Body of pancreas (tissue), 4 donors: ENCODE measurements at places on chromosomes 5 and 9. TPM values are rescaled to one million over a fixed set of nuclear protein-coding genes. Genes with fewer than 3 reads are reported as not detected.

GRCh38 chr5:109038209-109038840 is 290.6 kb downstream of the FER start:
- no peak overlapping the region for H3K27ac ChIP-seq
- H3K27me3 ChIP-seq: no peaks in the 10 kb centered on the region
- no peak for DNase-seq
- no peaks in the 10 kb centered on the region for H3K4me1 ChIP-seq
- H3K36me3 ChIP-seq: no peaks in the 10 kb centered on the region

DNA sequence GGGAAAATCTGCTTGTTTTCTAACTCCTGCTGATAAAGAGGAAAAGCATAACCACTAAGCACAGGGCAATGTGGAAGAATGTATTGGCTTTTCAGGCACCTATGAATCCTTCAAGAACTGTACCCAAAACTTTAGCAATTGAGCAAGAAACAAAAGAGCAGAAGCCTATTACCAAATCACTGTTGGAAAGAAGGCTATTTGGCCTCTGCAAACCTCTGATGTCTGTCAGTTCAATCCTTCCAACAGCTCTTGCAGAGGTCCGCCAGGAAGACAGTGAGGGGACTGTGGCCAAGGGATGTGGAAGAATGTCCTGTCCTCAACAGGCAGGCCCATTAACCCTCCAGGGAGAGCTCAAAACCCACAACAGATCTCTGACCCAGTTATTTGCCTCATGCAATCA is 328.6 kb downstream of the ENC1 start:
- H3K27ac ChIP-seq: no peak overlapping the region
- no peaks in the 10 kb centered on the region for H3K27me3 ChIP-seq
- H3K4me1 ChIP-seq: no peaks in the 10 kb centered on the region
- H3K36me3 ChIP-seq: no peaks in the 10 kb centered on the region
- DNase-seq: peak; percentile 17

LRRC70 gene
- total RNA-seq: 0.99 TPM

DNA sequence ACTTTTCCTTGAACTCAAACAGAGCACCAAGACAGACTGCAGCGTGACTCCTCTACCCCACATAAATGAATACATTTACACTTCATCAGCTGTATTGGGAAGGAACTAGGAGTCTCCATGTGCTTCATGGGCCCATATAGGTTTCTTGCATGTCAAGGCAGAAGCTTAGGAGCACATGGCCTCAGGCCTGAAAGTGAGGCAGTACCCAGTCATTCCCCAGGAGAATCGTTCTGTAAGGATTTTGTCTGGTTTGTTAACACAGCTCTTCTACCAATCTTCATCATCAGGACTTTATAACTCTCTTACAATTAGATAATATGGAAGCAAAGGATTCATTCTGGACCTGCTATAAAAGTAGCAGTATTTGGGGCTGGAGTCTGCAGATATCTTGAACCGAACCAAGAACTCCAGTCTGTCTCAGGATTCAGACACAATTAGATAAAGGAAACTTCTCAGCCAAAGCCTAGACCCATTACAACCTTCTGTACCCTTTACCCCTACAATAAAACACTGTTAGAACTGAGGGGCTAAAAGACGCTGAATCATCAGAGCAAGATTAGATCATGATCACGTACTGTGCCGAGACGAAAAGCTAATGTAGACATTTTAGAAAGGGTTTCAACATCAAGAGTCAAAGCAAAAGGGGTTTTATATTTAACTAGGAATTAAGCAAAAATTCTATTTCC is 385.5 kb upstream of the SLC30A5 start:
- no peaks in the 10 kb centered on the region for H3K27me3 ChIP-seq
- H3K4me3 ChIP-seq: no peak overlapping the region
- H3K27ac ChIP-seq: no peak overlapping the region
- no peaks in the 10 kb centered on the region for H3K4me1 ChIP-seq
- no peaks in the 10 kb centered on the region for H3K36me3 ChIP-seq

DNA sequence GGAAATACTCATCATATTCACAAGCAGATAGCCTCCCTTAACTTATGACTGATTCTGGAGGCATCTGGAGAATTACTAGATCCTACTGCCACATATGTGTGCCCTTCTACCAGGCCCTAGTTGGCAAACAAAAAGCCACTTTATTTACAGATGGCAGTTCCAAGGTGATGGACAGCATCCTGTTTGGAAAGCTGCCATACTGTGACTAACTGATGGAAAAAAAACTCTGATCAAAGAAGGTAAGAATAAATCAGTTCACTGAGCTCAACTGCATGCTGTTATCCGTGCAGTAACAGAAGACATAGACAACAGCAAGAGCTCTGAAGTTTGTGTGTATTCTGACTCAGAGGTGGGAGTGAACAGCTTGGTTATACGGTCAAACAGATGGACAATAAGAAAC is 279.8 kb upstream of the POU5F2 start:
- no peak overlapping the region for H3K27ac ChIP-seq
- H3K4me3 ChIP-seq: no peak overlapping the region
- DNase-seq: peak; percentile 20
- H3K36me3 ChIP-seq: no peaks in the 10 kb centered on the region
- peaks cover 4% of the 10 kb centered on the region for H3K4me1 ChIP-seq

- no peaks in the 10 kb centered on the region for H3K4me1 ChIP-seq
- no peak for DNase-seq
- no peak overlapping the region for H3K27ac ChIP-seq
- no peaks in the 10 kb centered on the region for H3K27me3 ChIP-seq
- no peaks in the 10 kb centered on the region for H3K36me3 ChIP-seq
These were observed 401.1 kb upstream of the RGMB start for GRCh38 chr5:98372351-98372750.

- H3K4me3 ChIP-seq: no peak overlapping the region
- H3K27ac ChIP-seq: no peak overlapping the region
- peaks cover 62% of the 10 kb centered on the region for H3K4me1 ChIP-seq
- H3K36me3 ChIP-seq: no peaks in the 10 kb centered on the region
These were observed 5.5 kb downstream of the NEK6 start for GRCh38 chr9:124263213-124263612.

DNA sequence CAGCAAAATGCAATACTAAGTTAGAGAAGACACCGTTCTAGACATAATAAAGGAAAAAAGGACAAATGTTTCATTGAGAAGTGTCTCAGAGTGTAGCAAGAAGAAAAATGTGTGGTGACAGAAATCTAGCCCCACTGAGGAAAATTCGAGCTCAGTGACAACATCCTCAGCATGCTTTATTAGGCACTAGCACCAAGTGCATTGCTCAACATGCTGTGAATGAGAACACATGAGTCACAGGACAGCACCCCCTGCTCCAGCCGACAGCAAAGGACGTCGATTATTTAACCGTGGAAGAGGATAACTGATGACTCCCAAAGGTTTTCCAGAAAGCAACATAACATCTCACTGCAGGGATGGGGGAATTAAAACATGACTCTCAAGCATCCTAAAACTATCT is 182.7 kb downstream of the GNAQ start:
- H3K4me3 ChIP-seq: no peak overlapping the region
- DNase-seq: peak; percentile 68
- H3K36me3 ChIP-seq: no peaks in the 10 kb centered on the region
- no peaks in the 10 kb centered on the region for H3K27me3 ChIP-seq

DNA sequence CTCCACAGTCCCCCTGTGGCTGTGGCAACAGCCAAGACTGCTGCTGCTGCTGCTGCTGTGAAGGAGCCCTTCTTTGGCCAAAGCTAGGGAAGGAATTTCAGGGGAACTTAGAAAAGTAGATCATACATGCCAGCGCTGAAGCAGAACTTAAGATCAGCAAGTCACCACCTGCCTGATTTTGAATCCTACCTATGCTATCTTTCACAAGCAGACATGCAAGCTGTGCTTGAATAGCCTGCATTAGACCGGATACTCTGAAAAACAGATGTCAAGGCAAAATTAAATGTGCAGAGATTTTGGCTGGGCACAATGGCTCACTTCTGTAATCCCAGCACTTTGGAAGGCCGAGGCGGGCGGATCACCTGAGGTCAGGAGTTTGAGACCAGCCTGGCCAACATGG is 99.3 kb upstream of the ZNF366 start:
- DNase-seq: no peak
- no peak overlapping the region for H3K27ac ChIP-seq
- no peaks in the 10 kb centered on the region for H3K27me3 ChIP-seq

GRCh38 chr5:179400020-179400419 is 54.8 kb upstream of the ADAMTS2 start:
- H3K4me1 ChIP-seq: no peaks in the 10 kb centered on the region
- H3K36me3 ChIP-seq: no peaks in the 10 kb centered on the region
- H3K4me3 ChIP-seq: no peak overlapping the region
- no peaks in the 10 kb centered on the region for H3K27me3 ChIP-seq

GRCh38 chr5:329121-329735 is 7.7 kb downstream of the AHRR start:
- no peak overlapping the region for H3K4me3 ChIP-seq
- no peaks in the 10 kb centered on the region for H3K4me1 ChIP-seq
- no peaks in the 10 kb centered on the region for H3K36me3 ChIP-seq
- no peak overlapping the region for H3K27ac ChIP-seq

DNA sequence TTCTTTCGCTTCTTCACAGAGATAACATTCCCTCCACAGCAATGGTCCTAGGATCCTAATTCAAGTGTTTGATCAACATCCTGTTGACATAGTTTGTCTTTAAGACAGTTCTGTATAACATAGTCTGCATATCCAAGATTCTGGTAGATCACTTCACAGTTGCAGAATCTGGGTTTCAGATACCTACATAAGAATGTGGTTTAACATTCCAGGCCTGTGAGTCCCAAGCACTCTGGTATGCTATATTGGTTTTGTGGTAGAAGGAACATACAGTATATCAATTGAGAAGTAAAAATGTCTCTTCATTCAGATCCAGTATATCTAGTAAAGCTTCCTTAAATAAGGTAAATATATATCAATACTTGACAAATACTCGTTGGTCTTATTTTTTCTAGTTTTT is 914.2 kb upstream of the CDH6 start:
- no peaks in the 10 kb centered on the region for H3K27me3 ChIP-seq
- no peaks in the 10 kb centered on the region for H3K4me1 ChIP-seq
- H3K4me3 ChIP-seq: no peak overlapping the region
- H3K36me3 ChIP-seq: no peaks in the 10 kb centered on the region
- DNase-seq: no peak

DNA sequence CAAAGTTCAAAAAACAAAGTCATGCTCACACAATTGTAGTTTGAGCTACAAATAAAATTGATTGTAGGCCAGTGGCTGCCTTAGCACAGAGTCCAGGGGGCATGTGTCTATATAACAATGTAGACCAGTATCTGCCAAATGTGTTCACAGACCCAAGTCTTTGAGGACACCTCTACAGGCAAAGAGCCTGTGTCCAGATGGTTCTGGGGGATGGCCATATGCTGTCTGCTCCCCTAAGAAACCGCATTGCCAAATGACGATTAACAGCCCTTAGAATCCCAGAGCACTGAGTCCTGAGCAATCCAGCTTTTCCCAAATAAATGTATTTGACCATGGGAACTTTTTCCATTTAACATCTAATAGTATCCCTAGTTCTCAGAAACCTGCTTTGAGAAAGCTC is 169.6 kb downstream of the ADCY2 start:
- H3K4me3 ChIP-seq: no peak overlapping the region
- no peaks in the 10 kb centered on the region for H3K27me3 ChIP-seq
- no peaks in the 10 kb centered on the region for H3K36me3 ChIP-seq
- H3K4me1 ChIP-seq: no peaks in the 10 kb centered on the region
- H3K27ac ChIP-seq: no peak overlapping the region

GRCh38 chr9:130450344-130451003 is 5.7 kb downstream of the ASS1 start:
- H3K27ac ChIP-seq: peak overlapping the region; percentile 62
- H3K4me3 ChIP-seq: no peak overlapping the region
- H3K27me3 ChIP-seq: no peaks in the 10 kb centered on the region
- DNase-seq: peak; percentile 82
- H3K4me1 ChIP-seq: peaks cover 62% of the 10 kb centered on the region

- H3K4me1 ChIP-seq: peaks cover 42% of the 10 kb centered on the region
- peak overlapping the region; percentile 67 for H3K27ac ChIP-seq
- no peaks in the 10 kb centered on the region for H3K36me3 ChIP-seq
These were observed 13.9 kb downstream of the NEK6 start for GRCh38 chr9:124271660-124272059.

DNA sequence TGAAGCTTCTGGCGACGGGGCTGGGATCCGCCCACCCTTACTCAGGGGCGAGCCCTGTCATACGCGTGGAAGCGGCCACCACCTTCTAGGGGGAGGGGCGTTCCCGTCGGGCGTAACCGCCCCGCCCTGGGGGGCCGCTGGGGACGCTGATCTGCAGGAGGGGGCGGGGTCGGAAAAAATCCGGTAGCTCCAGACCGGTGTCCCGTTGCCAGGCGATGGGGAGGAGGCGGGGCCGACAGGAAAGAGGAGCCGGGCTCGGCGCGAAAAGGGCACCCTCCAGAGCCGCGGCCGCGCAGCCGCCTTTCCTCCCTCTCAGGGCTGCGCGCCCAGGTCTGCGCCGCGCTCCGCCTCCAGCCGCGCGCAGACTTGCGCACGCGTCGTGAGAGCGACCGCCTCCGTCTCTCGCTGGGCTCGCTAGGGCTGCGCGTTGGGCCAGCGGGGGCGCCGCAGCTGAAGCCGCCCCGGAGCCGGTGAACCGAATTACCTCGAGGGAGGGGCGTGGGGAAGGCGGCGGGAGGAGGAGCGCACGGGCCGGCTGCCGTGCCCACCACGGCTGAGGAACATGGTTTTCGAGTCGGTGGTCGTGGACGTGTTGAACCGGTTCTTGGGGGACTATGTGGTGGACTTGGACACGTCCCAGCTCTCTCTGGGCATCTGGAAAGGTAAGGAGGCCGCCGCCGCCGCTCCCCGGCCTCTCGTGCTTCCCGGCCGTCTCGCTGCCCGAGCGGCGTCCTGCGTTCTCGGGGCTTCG is at the start of gene VPS13A:
VPS13A (plus strand) TSS at position 392 of the 751 bp plus-strand sequence; CDS start at position 563, 171 bp downstream.
- DNase-seq: peak; percentile 96
- H3K4me1 ChIP-seq: peaks cover 16% of the 10 kb centered on the region
- H3K27me3 ChIP-seq: no peaks in the 10 kb centered on the region
- peak within 1 kb of the TSS; percentile 38 for H3K4me3 ChIP-seq

DNA sequence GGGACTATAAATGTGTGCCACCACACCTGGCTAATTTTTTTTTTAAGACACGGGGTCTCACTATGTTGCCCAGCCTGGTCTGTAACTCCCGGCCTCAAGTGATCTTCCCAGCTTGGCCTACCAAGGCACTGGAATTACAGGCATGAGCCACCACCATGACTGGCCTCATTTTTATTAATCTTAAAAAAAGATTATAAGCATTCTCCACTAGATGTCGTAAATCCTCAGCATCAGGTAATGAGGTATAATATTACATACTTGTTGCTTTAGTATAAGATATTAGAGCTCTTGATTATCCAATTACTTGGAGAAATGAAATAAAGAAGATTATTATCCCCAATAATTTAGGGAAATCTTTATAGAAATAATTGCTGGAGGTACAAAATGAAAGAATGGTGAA is 78.2 kb upstream of the HTR1A start:
- no peak overlapping the region for H3K4me3 ChIP-seq
- H3K27me3 ChIP-seq: no peaks in the 10 kb centered on the region
- no peak for DNase-seq
- no peaks in the 10 kb centered on the region for H3K4me1 ChIP-seq
- no peak overlapping the region for H3K27ac ChIP-seq

CXXC5 gene
- 87.7 TPM for total RNA-seq
